Vagina (tissue), 2 donors: ENCODE measurements at places on chromosomes 5 and 9.

DNA sequence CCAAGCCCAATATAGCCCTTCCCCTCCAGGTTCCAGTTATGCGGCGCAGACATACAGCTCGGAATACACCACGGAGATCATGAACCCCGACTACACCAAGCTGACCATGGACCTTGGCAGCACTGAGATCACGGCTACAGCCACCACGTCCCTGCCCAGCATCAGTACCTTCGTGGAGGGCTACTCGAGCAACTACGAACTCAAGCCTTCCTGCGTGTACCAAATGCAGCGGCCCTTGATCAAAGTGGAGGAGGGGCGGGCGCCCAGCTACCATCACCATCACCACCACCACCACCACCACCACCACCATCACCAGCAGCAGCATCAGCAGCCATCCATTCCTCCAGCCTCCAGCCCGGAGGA is 6.3 kb downstream of the NR4A3 start:
- no peak overlapping the region for H3K27ac ChIP-seq
- H3K27me3 ChIP-seq: no peaks in the 10 kb centered on the region
- peaks cover 20% of the 10 kb centered on the region for H3K4me1 ChIP-seq
- no peak overlapping the region for H3K4me3 ChIP-seq
- no peak for DNase-seq
- no peaks in the 10 kb centered on the region for H3K36me3 ChIP-seq

GRCh38 chr9:94907264-94907936 is 180.9 kb downstream of the AOPEP start:
- H3K27ac ChIP-seq: peak overlapping the region; percentile 49
- no peaks in the 10 kb centered on the region for H3K36me3 ChIP-seq
- DNase-seq: no peak
- H3K27me3 ChIP-seq: no peaks in the 10 kb centered on the region
- H3K4me3 ChIP-seq: no peak overlapping the region

- H3K36me3 ChIP-seq: no peaks in the 10 kb centered on the region
- no peaks in the 10 kb centered on the region for H3K27me3 ChIP-seq
- no peak for DNase-seq
- no peak overlapping the region for H3K27ac ChIP-seq
- no peak overlapping the region for H3K4me3 ChIP-seq
- H3K4me1 ChIP-seq: no peaks in the 10 kb centered on the region
These were observed 120.6 kb downstream of the FOCAD start for GRCh38 chr9:20804489-20805250.

- no peak for DNase-seq
- H3K36me3 ChIP-seq: peaks cover 4% of the 10 kb centered on the region
- H3K4me1 ChIP-seq: no peaks in the 10 kb centered on the region
- no peak overlapping the region for H3K4me3 ChIP-seq
- H3K27ac ChIP-seq: no peak overlapping the region
- H3K27me3 ChIP-seq: no peaks in the 10 kb centered on the region
These were observed 21.6 kb downstream of the NFX1 start for GRCh38 chr9:33311953-33312352.

- H3K4me1 ChIP-seq: no peaks in the 10 kb centered on the region
- no peak overlapping the region for H3K4me3 ChIP-seq
- H3K27me3 ChIP-seq: no peaks in the 10 kb centered on the region
These were observed 182.1 kb upstream of the TRIM32 start for GRCh38 chr9:116504893-116505480.

GRCh38 chr9:38305582-38305981 is 86.9 kb upstream of the ALDH1B1 start:
- H3K27ac ChIP-seq: no peak overlapping the region
- DNase-seq: no peak
- no peaks in the 10 kb centered on the region for H3K27me3 ChIP-seq
- H3K36me3 ChIP-seq: no peaks in the 10 kb centered on the region
- H3K4me3 ChIP-seq: no peak overlapping the region

- H3K27ac ChIP-seq: no peak overlapping the region
- peaks cover 45% of the 10 kb centered on the region for H3K4me1 ChIP-seq
- no peak overlapping the region for H3K4me3 ChIP-seq
- no peaks in the 10 kb centered on the region for H3K27me3 ChIP-seq
- H3K36me3 ChIP-seq: no peaks in the 10 kb centered on the region
- no peak for DNase-seq
These were observed 10.4 kb downstream of the SMIM3 start for GRCh38 chr5:150788977-150789376.

GRCh38 chr5:7871653-7872052 is 2.7 kb downstream of the MTRR start:
- H3K27ac ChIP-seq: no peak overlapping the region
- H3K27me3 ChIP-seq: no peaks in the 10 kb centered on the region
- H3K36me3 ChIP-seq: peaks cover 15% of the 10 kb centered on the region
- no peak for DNase-seq
- no peak overlapping the region for H3K4me3 ChIP-seq
- peaks cover 28% of the 10 kb centered on the region for H3K4me1 ChIP-seq

GRCh38 chr5:110104726-110105669 is 415.3 kb downstream of the MAN2A1 start:
- DNase-seq: no peak
- H3K27ac ChIP-seq: no peak overlapping the region
- H3K4me1 ChIP-seq: no peaks in the 10 kb centered on the region
- H3K4me3 ChIP-seq: no peak overlapping the region

DNA sequence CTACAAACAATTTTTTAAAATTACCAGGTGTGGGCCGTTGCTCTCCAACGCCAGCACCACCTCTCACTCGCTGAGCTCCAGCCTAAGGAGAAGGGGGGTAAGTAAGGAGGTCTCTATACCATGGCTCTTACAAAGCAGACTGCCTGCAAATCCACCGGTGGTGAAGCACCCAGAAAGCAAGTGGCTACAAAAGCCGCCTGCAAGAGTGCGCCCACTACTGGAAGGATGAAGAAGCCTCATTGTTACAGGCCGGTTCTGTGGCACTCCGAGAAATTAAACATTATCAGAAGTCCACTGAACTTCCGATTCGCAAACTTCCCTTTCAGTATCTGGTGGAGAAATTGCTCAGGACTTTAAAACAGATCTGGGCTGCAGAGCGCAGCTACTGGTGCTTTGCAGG is 46.0 kb downstream of the CDO1 start:
- no peak for DNase-seq
- no peak overlapping the region for H3K27ac ChIP-seq
- H3K36me3 ChIP-seq: no peaks in the 10 kb centered on the region
- H3K27me3 ChIP-seq: no peaks in the 10 kb centered on the region

DNA sequence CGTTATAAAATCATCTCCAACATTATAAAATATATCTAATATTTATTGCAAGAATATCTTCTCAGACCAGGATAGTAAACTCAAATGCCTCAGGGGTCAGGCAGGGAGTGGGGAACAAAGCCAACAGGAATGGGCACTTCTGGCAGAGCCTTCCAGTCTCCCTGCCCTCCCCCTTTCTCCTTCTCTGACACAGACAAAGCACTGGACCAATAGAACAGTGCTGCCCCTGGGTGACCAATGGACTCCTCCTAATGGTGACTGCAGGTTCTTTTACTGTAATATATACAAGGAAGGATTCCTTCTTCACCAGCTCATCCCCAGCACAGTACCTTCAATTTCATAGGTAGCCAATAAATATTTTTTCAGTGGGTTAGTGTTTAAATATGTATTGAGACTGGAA is 31.1 kb upstream of the MAMDC2 start:
- H3K27me3 ChIP-seq: no peaks in the 10 kb centered on the region
- no peak overlapping the region for H3K27ac ChIP-seq

DNA sequence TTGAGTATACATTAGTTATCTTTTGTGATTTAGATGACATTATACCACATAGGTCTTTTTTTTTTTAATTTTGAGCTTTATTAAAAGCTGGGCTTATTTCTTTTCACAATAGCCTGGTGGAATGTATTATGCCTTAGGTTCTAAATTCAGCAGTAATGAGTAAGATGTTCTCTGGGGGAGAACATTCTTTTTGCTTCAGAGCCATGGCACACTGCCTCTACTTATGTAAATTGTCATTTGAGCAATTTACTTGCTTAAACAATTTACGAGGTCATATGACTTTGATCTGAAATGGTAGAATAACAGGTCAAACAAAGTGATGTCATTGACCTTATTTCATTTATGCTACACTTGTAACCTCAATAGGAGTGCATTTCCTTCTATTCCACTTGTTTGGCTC is 154.2 kb downstream of the FOCAD start:
- H3K36me3 ChIP-seq: no peaks in the 10 kb centered on the region
- H3K27ac ChIP-seq: no peak overlapping the region
- no peaks in the 10 kb centered on the region for H3K27me3 ChIP-seq
- H3K4me1 ChIP-seq: no peaks in the 10 kb centered on the region
- H3K4me3 ChIP-seq: no peak overlapping the region
- no peak for DNase-seq

GRCh38 chr5:79856456-79857055 is 134.5 kb downstream of the MTX3 start:
- H3K36me3 ChIP-seq: no peaks in the 10 kb centered on the region
- H3K27ac ChIP-seq: no peak overlapping the region
- DNase-seq: peak; percentile 77
- no peaks in the 10 kb centered on the region for H3K4me1 ChIP-seq

GRCh38 chr5:136147632-136148031 is 15.0 kb downstream of the SMAD5 start:
- H3K4me3 ChIP-seq: no peak overlapping the region
- H3K27ac ChIP-seq: no peak overlapping the region
- no peaks in the 10 kb centered on the region for H3K36me3 ChIP-seq
- H3K4me1 ChIP-seq: peaks cover 59% of the 10 kb centered on the region
- H3K27me3 ChIP-seq: no peaks in the 10 kb centered on the region

DNA sequence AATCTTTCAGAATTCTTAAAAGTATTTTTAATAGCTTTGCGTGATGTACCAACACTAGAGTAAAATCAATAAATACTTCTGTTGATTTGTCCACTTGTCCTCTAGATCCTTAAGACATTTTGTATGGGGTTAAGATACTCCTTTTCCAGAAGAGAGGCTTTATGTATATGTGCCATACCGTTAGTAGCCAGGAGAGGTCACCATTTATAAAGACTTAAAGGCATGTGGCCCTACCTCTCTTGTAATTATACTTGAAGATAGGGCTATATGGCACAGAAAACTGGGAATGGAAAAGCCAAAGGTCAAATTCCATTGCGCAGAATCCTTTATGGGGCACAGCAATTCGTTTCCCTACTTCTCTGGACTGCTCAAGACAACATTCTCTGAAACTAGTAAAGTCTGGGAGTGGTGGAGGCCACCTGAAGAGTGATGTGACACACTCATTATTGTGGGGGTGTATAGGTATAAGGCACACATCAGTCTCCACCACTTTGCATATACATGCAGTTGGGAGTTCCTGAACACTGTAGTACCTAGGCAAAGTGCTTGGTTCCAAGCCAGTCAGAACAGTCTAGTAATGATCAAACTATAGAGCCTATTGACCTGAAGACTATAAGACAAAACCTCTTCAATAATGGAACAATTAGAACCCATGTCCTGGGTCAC is 140.1 kb upstream of the FBXL17 start:
- H3K27me3 ChIP-seq: no peaks in the 10 kb centered on the region
- H3K27ac ChIP-seq: no peak overlapping the region
- H3K4me3 ChIP-seq: no peak overlapping the region
- no peak for DNase-seq
- no peaks in the 10 kb centered on the region for H3K4me1 ChIP-seq

GRCh38 chr5:133918731-133919130 is 49.7 kb downstream of the C5orf15 start:
- no peak overlapping the region for H3K27ac ChIP-seq
- no peak for DNase-seq
- no peaks in the 10 kb centered on the region for H3K27me3 ChIP-seq
- no peaks in the 10 kb centered on the region for H3K36me3 ChIP-seq

DNA sequence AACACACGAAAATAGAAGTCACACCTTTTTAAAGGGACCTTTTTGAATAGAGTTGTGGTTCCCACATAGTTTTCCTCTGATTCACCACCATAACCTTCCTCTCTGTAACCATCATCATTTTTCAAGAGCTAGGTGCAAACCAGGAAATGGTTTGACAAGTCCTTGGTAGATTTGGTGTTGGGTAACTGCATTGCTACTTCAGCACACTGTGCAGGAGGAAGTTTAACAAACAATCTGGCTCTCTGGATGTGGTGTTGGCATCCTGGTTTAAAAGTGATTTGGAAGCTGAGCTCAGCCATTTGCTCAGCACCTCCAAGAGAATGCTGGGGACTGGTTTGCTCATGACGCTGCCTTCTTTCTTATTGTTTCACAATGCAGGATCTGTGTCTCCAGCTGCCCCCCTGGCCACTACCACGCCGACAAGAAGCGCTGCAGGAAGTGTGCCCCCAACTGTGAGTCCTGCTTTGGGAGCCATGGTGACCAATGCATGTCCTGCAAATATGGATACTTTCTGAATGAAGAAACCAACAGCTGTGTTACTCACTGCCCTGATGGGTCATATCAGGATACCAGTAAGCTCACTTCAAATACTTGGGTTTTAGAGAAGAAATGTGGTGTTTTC is 213.1 kb downstream of the RFK start:
- H3K4me1 ChIP-seq: no peaks in the 10 kb centered on the region
- H3K27ac ChIP-seq: no peak overlapping the region
- peaks cover 12% of the 10 kb centered on the region for H3K36me3 ChIP-seq
- H3K4me3 ChIP-seq: no peak overlapping the region
- no peak for DNase-seq

GRCh38 chr5:77630114-77630680 is 8.3 kb downstream of the OTP start:
- peaks cover 23% of the 10 kb centered on the region for H3K4me1 ChIP-seq
- no peaks in the 10 kb centered on the region for H3K36me3 ChIP-seq
- no peak for DNase-seq
- peak overlapping the region; percentile 46 for H3K4me3 ChIP-seq
- no peak overlapping the region for H3K27ac ChIP-seq

DNA sequence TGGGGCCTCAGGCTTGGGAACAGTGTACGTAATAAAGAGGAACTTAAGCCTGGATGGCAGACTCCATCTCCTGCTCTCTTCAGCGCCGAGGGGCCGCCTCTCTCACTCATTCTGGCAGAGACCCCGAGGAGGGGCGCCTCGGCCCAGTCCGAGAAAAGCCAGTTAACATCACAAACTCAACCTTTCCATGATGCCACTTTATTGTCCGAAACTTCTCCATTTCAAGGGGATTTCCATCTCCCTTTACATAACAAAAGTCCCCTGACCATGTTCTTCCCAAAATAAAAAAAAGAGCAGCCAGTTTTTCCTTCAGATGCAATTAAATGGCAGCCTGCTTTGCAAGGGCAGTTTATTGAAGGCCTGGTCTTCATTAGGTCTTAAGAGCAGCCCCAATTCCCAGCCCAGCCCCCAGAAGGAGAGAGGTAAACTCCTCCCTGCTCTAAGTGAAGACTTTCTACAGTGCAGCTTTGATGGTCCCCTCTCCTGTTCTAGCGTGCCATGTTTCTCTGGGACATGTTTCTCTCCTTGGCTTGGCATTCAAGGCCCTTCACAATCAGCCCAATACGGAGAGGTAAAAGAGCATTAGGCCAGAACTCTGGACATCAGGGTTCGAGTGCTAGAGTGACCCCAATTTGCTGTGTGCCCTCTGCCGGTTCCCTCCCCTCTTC is 19.5 kb upstream of the RAB14 start:
- no peak for DNase-seq
- H3K36me3 ChIP-seq: no peaks in the 10 kb centered on the region
- H3K27ac ChIP-seq: peak overlapping the region; percentile 28
- no peaks in the 10 kb centered on the region for H3K4me1 ChIP-seq

- no peak overlapping the region for H3K27ac ChIP-seq
- H3K4me3 ChIP-seq: no peak overlapping the region
These were observed 10.4 kb downstream of the SHB start for GRCh38 chr9:38058452-38059232.

GRCh38 chr5:139901251-139901575 is 105.6 kb downstream of the PSD2 start:
- H3K4me3 ChIP-seq: no peak overlapping the region
- no peak for DNase-seq
- no peaks in the 10 kb centered on the region for H3K36me3 ChIP-seq
- H3K27me3 ChIP-seq: no peaks in the 10 kb centered on the region
- peaks cover 46% of the 10 kb centered on the region for H3K4me1 ChIP-seq
